ENCODE measurements at places on chromosomes 1 and 21. TPM values are rescaled to one million over a fixed set of nuclear protein-coding genes. Genes with fewer than 3 reads are reported as not detected.

SERTAD4 gene
- 2.7 TPM for total RNA-seq

SLC22A15 gene
- 0.27 TPM for total RNA-seq

CDC20 gene
- total RNA-seq = 147 TPM

AMY2A gene
- not detected for total RNA-seq

NBPF10 gene
- 0.86 TPM for total RNA-seq

SERPINC1 gene
- not detected for total RNA-seq

CHI3L2 gene
- not detected for total RNA-seq

PEX19 gene
- total RNA-seq = 33.9 TPM

ETV3L gene
- total RNA-seq = not detected

IL10 gene
- total RNA-seq = not detected

EPHA2 gene
- 111 TPM for total RNA-seq

OR2L8 gene
- not detected for total RNA-seq

TIE1 gene
- total RNA-seq = 472 TPM

GFI1 gene
- 0.07 TPM for total RNA-seq

AKR7A3 gene
- 0.40 TPM for total RNA-seq

MATN1 gene
- 0.13 TPM for total RNA-seq

Data from thoracic aorta endothelial cell (primary cell).